ENCODE measurements at places on chromosomes 1 and 21.

GRCh38 chr1:29331729-29332128, 95.4 kb downstream of the PTPRU start:
- no peak for DNase-seq

DNA sequence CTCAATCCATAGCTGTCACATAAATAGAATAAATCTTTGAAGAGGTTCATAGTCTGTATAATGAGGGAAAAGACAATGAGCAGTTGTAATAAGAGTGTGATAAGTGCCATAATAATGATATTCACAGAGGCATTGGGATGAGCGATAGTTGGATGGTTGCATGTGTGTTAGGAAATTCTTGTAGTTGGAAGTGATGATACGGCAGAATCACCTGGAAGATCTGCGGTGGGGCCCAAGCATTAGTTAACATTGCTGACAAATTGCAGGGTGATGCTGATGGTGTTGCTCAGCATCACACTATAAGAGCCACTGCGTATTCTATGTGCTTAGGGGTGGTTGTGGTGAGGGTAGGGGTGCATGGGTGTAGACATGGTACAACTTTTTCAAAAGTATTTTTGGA, 41.1 kb downstream of the ADGRL2 start:
- no peak for DNase-seq

- DNase-seq: no peak
These were observed 161.4 kb upstream of the TNR start for GRCh38 chr1:175904808-175905207.

DNA sequence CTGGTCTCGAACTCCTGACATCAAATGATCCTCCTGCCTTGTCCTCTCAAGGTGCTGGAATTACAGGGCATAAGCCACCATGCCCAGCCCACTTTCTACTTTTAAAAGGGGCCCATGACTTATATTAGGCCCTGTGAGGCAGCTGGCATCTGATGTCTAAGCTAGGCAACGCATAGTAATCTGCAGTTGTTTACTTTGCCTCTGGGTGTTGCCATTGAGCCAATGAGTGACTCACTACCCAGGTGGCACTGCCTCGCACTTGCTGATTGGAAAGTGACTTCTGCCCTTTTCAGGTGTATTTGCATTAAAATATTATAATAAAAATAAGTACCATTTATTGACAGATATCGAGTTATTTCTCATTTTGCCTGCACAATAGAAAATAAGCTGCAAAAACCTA, 84.9 kb downstream of the KIF14 start:
- peak; percentile 56 for DNase-seq

GRCh38 chr1:29903548-29904166, 667.3 kb downstream of the PTPRU start:
- DNase-seq: no peak

GRCh38 chr1:102318104-102318806, 321.5 kb upstream of the OLFM3 start:
- no peak for DNase-seq

DNA sequence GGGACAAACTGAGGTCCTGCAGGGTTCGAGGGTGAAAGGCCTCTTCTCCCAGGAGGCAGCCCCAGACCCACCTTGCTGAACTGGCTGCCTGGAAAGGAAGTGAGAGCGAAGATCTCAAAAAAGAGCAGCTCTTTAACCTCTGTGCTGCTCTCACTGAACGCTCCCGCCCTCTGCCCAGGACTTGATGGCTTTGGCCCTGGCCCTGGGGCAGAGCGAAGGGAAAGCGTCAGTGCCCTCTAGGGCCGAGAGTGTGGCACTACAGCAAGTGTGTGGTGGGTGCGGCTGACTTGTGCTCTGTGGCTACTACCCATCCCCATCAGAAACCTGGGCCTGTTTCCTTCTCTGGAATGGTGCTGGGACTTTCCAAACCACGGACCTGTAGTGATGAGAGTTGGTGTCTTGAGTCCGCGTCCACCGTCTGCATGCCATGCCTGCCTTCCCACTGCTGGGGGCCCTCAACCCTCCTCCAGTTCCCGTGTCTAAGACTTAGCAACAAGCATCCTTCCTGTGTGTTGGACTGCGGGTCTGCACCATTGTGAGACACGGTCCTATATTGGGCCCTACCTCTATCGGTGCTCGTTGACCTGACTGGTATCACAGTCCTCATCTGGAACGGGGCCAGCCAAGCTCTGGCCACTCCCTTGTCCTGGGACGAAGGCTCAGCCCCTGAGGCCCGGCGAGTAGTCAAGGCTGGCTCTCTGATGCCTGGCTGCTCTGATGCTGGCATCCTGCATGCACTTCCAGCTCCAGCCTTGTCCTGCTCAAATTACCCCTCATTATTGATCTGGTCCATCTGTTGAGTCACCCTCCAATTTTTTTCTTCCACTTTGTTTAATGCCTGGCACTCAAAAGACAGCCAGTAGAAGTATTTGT, 180.3 kb downstream of the DISC1 start:
- DNase-seq: peak; percentile 68

DNA sequence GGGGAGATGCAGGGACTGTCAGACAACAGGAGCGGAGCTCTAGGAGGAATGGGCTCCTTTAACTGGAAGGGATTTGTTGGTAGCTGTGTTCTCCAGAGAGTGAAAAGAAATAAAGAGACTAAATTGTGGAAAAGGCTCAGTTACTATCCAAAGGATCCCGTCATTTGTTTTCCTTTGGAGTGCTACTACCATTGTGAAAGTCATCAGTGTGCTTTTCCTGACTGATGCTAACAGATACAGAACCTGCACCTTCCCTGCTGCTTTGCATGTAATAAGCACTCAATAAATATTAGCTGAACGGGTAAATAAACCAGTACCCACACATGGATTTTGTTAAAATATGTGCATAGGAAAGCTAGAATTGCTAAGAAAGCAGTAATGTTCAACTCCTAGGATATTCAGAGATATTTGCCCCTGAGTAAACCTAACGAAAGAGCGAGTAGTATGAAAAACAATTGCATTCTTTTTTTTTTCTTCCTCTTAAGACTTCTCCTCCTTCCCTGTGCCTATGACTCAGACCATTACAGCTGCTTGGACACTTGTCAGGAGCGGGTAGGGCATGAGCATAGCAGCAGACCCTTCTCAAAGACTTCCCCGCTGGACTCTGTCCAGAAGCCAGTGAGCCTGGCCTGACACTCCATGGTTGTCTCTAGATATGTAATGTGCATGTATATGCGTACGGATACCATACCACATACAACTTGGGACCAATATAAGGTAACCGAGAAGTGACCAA, 41.7 kb downstream of the PTGFRN start:
- DNase-seq: no peak

- no peak for DNase-seq
These were observed 178.8 kb downstream of the NRIP1 start for GRCh38 chr21:14886001-14886400.

GRCh38 chr1:10378081-10378841, 20.6 kb upstream of the PGD start:
- no peak for DNase-seq

- no peak for DNase-seq
These were observed 2.7 kb downstream of the SNAPIN start for GRCh38 chr1:153661111-153661708.

DNA sequence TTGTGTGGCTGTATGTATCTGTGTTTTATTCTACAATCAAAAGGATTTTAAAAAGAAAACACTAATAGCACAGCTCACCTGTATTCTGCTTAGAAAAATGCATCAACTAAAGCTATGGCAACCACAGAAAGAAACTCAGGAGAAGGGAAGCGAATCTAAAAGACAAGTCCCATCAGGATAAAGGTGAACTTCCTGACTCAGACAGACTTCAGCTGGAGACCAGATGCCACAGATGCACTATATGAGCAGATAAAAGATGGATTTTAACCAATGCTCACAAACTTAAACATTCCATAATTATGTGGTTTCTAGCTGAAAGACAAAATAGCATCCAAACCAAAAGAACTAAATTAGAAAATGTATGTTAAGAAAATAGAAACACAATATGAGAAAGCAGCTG, 231.0 kb downstream of the RERE start:
- DNase-seq: no peak

GRCh38 chr21:46603228-46603627, 1.7 kb downstream of the S100B start:
- no peak for DNase-seq

GRCh38 chr1:230109895-230110667, 43.0 kb downstream of the GALNT2 start:
- DNase-seq: peak; percentile 94

DNA sequence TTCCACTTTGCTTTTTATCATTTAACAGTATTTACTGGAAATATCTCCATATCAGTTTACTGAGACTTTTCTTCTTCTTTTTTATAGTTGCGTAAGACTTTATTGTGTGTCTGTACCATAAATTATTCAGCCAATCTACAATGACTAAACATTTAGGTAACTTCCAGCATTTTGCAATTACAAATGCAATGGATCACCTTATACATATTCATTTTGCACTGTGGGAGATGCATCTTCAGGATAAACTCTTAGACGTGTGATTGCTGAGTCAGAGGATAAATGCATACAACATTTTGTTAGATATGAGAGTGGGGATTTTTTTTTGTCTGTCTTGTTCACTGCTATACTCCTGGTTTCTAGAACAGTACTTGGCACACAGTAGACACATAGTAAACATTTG, 95.7 kb upstream of the GCLM start:
- no peak for DNase-seq

DNA sequence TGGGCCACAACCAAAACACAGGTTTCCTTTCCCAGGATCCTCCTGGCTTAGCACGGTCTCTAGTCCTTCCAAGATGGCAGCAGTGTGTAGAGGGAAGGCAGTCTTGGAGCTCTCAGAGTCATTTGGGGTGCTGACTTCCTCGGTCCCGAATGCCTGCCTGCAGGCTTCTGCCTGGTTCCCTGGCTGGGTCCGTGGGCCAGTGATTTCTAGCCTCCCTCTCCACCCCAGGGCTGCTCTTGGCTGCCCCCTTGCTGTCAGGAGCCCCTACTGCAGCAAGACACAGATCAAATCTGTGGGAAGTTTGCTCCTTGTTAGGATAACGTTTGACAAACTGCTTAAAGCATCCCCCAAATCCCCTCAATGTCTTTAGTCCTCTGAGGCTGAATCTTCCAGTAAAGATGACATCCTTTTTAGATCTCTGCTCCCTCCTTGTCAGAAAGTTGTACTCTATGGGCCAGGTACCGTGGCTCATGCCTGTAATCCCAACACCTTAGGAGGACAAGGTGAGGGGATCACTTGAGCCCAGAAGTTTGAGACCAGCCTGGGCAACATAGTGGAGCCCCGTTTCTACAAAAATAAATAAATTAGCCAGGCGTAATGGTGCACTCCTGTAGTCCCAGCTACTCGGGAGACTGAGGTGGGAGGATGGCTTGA, 272.5 kb downstream of the RRAGC start:
- DNase-seq: peak; percentile 75

DNA sequence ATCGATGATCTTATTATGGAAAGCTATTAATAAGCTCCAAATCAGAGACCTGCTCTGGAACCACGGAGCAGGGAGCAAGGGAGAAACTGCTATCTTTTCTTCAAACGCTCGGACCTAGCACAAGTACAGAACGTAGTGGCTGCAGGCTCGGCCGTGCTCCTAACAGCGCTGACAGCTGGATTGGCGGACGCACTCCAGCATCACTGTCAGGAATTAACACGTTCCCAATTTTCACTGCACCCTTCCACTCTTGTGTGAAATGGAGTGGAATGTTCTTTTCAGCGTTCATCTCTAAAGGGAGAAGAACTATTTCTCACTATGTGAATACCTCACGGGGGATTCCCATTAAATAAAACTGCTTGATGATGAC, 106.9 kb downstream of the ZNF281 start:
- no peak for DNase-seq

DNA sequence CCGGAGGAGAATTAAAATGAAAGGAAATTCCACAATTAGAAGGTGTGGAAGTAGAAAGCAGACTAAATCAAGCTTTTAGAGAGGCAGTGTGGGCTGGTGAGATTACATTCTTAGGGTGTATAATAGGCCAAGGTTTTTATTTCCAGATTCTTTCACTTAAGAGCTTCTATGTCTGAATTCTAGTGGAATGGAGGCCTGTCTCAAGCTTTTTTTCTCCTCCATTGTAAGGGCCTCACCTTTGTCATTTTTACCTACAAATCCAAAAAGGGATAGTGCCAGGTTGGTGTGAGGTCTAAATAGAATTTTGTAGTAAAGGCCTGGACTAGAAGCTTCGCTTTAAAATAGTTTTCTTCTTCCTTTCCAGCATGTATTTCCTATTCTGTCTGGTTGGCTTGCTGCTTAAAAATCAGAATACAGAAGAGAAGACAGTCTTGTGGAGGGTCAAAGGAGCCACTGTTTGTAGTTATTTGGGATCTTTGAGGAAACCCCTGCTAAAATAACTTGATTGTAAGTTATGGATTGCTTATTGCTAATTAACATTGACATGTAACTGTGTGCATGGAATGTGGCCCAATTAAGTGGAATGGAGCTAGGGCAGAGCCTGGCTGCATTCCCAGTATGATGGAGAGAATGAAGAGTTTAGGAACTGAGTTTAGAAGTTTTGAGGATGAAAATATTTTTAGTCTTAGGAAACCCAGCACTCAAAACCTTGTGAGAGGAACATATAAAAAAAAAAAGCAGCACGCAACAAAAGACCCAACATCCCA, 162.5 kb upstream of the B3GALT2 start:
- DNase-seq: no peak

DNA sequence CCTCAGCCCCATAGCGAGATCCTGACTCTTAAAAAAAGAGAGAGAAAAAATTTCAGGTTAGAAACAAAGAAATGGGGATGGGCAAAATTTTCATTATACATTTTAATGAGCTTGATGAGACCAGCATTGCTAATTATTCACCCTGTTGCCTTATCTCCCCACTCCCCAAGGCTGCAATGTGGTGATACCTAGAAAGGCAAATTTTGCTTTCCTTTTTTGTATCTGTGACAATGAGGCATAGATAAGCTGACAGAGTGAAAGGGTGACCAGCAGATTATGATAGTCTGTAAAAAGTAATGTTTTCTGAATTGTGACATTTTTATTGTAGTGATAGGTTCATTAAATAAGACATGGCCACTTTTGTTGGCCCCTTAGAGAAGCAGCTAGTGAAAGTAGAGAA, 12.9 kb downstream of the SRRM1 start:
- no peak for DNase-seq

DNA sequence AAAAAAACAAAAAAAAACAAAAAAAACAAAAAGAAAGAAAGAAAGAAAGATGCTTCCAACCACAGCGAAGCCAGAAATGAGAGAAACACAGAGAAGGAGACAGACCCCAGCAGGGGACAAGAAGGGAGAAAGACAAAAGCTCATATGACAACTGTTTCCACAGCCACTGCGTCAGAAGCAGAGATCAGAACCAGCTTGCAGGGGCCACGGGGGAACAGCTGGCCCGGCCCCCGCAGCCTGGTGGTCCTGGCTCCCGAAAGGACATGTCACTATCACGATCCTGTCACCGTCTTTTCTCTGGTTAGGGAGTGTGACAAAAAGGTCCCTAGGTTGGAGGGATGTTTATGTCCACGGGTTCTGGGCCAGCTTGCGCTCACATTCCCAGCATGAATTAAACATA, 60.7 kb downstream of the ACOT7 start:
- no peak for DNase-seq

- no peak for DNase-seq
These were observed 603.1 kb upstream of the ADGRL2 start for GRCh38 chr1:81197591-81197990.
